ENCODE measurements at places on chromosomes 2 and 18. TPM values are rescaled to one million over a fixed set of nuclear protein-coding genes. Genes with fewer than 3 reads are reported as not detected.

Gene GNLY
- not detected for total RNA-seq

DNA sequence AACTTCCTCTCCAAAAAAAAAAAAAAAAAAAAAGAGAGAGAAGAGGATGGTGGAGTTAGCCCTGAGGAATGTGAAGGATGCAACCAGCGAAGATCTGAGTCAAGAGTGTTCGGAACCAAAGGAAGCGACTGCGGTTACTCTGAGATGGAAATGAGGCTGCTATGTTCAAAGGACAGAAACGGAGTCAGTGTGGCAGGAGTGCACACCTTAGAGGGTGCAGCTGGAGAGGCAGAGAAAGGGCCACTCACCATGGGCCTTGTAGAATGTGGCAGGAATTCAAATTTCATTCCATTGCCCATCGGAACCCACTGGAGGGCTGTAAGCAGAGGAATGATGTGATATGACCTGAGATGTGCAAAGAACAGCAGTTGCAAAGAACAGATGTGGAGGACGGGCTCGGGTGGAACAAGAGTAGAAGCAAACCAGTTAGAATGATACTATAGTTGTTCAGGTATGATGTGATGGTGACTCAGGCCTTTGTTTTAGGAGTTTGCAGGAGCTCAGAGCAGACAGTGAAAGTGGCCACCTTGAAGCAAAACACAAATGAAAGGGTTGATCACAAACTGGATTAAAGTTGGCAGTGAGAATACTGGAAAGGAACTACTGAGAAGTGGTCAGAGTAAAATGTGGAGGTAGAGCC lies 22.6 kb downstream of the ITGA6 start:
- peaks cover 2% of the 10 kb centered on the region for H3K36me3 ChIP-seq
- no peak overlapping the region for H3K4me3 ChIP-seq
- no peak overlapping the region for H3K27ac ChIP-seq
- peaks cover 34% of the 10 kb centered on the region for H3K4me1 ChIP-seq
- H3K27me3 ChIP-seq: no peaks in the 10 kb centered on the region

- H3K36me3 ChIP-seq: peaks cover 18% of the 10 kb centered on the region
- H3K27ac ChIP-seq: no peak overlapping the region
- no peaks in the 10 kb centered on the region for H3K4me1 ChIP-seq
- no peak for DNase-seq
- H3K4me3 ChIP-seq: no peak overlapping the region
Observed at GRCh38 chr2:73746877-73747208, 9.7 kb upstream of the TPRKB start.

GRCh38 chr2:54099829-54100585 lies 15.4 kb upstream of the ACYP2 start:
- H3K27ac ChIP-seq: no peak overlapping the region
- peaks cover 4% of the 10 kb centered on the region for H3K36me3 ChIP-seq

GRCh38 chr2:268323-268722 lies 3.6 kb downstream of the ACP1 start:
- peaks cover 3% of the 10 kb centered on the region for H3K27me3 ChIP-seq
- peak overlapping the region; percentile 17 for H3K4me3 ChIP-seq
- no peak overlapping the region for H3K27ac ChIP-seq

Gene CDCA7
- total RNA-seq: 82.5 TPM

DNA sequence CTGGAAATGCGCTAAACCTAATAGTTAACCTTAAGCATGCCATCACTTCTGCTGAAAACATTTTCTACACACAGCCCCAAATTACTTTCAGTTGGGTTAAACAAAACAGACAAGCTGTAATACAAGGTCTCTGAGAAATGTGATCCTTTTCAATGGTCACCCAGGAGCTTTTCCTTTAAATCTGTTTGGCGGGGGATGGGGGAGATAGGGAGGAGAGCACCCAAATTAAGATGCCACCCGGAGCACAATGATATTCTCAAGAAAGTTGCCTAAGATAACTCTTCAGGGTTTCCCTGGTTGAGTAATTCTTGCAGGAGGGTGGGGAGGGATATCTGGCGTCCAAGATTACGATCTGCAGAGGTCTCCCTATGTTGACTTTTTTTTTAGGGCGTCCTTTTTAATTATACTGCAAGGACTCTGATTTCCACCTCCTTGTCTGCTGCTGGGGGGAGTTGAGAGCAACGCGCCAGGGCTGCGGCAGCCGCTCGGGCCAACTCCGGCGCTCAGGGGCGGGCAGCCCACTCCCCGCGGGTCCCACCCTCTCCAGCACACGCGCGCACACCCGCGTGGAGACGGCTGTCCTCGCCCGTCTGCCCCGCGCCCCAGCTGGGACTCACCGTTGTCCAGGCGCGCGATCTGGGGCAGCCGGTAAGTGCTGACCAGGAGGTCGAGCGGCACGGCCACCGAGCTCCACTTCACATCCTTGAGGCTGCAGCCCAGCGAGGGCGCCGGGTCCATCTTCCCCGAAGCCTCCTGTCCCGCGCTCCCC lies 807 bp downstream of the GAREM1 start:
- peak overlapping the region; percentile 83 for H3K4me3 ChIP-seq
- H3K4me1 ChIP-seq: peaks cover 32% of the 10 kb centered on the region
- peak; percentile 33 for DNase-seq
- H3K27ac ChIP-seq: peak overlapping the region; percentile 89
- H3K36me3 ChIP-seq: no peaks in the 10 kb centered on the region

Gene RANBP2
- total RNA-seq: 73.9 TPM

- DNase-seq: no peak
- H3K27ac ChIP-seq: no peak overlapping the region
- no peaks in the 10 kb centered on the region for H3K27me3 ChIP-seq
- no peak overlapping the region for H3K4me3 ChIP-seq
Observed at GRCh38 chr2:213101692-213102460, 49.5 kb downstream of the IKZF2 start.

Gene RAB31
- total RNA-seq: 23.6 TPM

DNA sequence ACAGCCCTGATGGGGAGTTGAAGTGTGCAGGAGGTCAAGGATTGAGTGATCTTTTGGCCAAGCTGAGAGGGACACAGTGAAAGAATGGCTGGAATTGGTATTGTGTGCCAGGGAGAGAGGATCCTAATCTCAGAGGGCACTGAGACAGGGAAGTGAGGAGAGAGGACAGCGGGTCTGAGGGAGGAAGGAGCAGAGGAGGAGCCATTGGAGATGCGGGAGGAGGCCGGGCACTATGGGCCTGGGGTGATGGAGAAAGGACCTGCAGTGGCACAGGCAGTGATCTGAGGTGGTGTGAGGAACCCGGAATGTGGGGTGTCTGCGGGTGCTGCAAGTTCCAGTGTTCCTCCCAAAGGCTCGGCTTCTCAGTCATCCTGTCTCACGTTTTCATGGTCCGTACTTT lies 26.8 kb downstream of the RNF144A start:
- H3K36me3 ChIP-seq: peaks cover 43% of the 10 kb centered on the region
- H3K4me1 ChIP-seq: peaks cover 21% of the 10 kb centered on the region
- no peaks in the 10 kb centered on the region for H3K27me3 ChIP-seq
- DNase-seq: no peak
- no peak overlapping the region for H3K27ac ChIP-seq

GRCh38 chr18:70523792-70524182 lies 234.9 kb downstream of the SOCS6 start:
- H3K27ac ChIP-seq: no peak overlapping the region
- H3K27me3 ChIP-seq: no peaks in the 10 kb centered on the region
- no peaks in the 10 kb centered on the region for H3K4me1 ChIP-seq
- no peak overlapping the region for H3K4me3 ChIP-seq
- H3K36me3 ChIP-seq: no peaks in the 10 kb centered on the region

Gene TUBB8B
- total RNA-seq: not detected

DNA sequence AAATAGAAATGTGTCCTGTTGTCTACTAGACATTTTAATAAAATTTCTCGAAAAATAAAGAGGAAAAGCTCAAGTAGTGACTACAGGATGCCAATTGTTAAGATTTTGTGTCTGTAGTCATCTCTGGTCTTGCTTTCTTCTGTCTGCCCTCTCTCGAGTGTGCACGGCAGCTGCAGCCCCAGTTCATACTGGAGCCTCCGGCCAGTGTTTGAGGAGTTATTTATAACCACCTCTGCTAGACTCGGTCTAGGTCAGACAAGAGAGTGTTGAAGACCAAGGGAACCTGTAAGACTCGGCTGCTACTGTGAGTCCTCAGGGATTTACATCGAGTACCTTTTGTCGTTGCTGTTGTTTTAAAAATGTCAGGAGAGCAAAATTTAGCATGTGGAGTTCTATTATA lies 810.1 kb upstream of the POU3F3 start:
- H3K4me1 ChIP-seq: peaks cover 6% of the 10 kb centered on the region
- no peaks in the 10 kb centered on the region for H3K27me3 ChIP-seq
- H3K27ac ChIP-seq: no peak overlapping the region
- no peak overlapping the region for H3K4me3 ChIP-seq
- DNase-seq: no peak

DNA sequence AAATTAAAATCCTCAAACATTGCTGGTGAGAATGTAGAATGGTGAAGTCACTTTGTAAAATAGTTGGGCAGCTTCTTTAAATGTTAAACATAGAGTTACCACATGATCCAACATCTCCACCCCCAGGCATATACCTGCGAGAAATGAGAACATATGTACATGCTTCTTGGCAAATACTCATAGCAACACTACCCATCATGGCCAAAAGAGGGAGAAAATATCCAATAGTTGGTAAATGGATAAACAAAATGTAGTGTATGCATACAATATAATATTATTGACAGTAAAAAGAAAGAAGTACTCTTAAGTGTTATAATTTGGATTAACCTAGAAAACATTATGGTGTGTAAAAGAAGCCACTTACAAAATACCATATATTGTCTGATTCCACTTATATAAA lies 185.9 kb downstream of the CDH7 start:
- no peak overlapping the region for H3K27ac ChIP-seq
- H3K4me1 ChIP-seq: no peaks in the 10 kb centered on the region
- no peak overlapping the region for H3K4me3 ChIP-seq
- H3K36me3 ChIP-seq: no peaks in the 10 kb centered on the region

DNA sequence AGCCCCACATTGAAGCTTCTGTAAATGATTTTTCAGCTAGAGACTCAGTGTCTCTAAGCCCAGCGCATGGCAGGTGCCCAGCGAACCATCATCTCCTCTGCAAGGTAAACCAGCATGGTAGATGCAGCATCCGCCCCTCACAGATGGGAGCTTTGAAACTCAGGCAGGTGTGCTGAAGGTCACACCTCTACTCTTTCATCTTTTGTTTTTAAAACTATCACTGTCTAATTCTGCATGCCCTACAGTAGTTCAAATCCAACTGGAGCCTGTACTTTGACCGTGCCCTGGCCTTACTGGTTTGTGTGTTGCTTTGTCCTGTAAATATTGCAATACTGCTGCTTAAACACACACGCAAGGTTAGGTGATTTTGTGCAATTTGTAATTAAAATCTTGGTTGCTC lies 831.1 kb downstream of the GALR1 start:
- no peaks in the 10 kb centered on the region for H3K36me3 ChIP-seq
- H3K4me3 ChIP-seq: no peak overlapping the region
- H3K4me1 ChIP-seq: peaks cover 17% of the 10 kb centered on the region
- no peak overlapping the region for H3K27ac ChIP-seq
- H3K27me3 ChIP-seq: no peaks in the 10 kb centered on the region
